Suppressor macrophage treated with lipopolysaccharide for 4 hours (primary cell): ENCODE measurements at places on chromosomes 7 and 10.

- no peak for DNase-seq
These were observed 170.5 kb upstream of the NPSR1 start for GRCh38 chr7:34487391-34488115.

DNA sequence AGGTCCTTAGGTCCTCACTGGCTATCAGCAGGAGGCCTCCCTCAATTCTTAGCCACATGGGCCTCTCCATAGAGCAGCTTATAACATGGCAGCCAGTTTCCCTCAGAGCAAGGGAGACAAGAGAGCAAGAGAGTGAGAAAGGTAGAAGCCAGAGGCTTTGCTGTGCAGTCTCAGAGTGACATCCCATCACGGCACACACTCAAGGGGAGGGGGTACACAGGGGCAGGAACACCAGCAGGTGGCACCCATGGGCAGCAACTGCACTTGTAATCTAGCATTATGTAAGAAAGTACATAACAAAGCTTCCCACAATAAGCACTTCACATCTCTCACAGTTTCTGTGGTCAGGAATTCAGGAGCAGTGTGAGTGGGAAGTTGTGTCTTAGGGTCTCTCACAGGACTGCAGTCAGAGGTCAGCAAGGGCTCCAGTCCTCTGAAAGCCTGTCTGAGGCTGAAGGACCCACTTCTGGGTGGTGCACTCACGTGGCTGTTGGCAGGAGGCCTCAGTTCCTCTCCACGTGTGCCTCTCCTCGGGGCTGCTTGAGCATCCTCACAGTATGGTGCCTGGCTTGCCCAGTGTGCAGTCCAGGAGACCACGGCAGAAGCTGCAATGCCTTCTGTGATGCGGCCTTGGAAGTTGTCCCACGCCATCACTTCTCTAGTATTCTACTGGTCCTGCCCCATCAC is 159.4 kb downstream of the OAT start:
- peak; percentile 18 for DNase-seq

- DNase-seq = no peak
These were observed 264.2 kb downstream of the MAD1L1 start for GRCh38 chr7:1968397-1969111.

GRCh38 chr10:75672111-75672671 is 240.8 kb downstream of the LRMDA start:
- peak; percentile 45 for DNase-seq

DNA sequence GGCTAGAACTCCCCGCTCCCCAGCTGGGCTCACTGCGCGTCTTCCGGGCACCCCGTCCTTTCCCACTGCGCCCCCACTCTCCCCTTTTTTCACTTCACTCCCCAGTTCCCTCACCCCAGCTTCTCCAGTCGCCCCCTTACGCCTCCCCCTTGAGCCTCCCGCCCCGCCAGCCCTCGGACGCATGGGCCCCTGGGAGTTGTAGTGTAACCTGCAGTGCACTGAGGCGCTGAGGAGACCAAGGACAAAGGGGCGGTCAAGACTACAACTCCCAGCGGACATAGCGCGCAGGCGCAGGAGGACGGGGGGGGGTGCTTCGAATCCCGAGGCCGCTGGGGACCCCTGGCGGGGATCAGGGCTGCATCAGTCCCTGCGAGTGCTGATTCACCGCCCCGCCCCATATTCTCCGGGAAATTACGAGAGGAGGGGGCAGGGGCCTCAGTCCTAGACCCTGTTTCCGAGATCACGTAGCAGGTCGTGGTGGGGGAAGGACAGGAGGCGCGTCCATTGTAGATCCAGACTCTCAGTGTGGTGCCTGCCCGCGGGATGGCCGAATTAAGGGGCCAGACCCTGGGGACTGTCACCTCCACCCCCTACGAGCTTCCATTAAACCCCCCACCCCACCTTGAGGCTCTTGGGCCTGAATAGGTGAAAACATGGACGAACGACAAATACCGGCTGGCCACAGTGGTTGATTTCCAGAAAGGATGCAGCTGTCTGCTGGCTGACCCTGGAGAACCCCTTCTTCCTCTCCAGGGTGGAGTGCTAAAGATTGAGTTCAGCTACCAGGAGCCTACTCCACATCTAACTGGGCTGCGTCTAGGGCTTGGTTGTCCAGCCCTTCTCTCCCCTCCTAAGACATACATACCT is 553 bp upstream of the YWHAG start:
- DNase-seq = peak; percentile 98

- DNase-seq = no peak
These were observed 644.4 kb downstream of the KCNMA1 start for GRCh38 chr10:76993213-76993612.

GRCh38 chr10:98570834-98571233 is 124.1 kb upstream of the HPS1 start:
- no peak for DNase-seq

DNA sequence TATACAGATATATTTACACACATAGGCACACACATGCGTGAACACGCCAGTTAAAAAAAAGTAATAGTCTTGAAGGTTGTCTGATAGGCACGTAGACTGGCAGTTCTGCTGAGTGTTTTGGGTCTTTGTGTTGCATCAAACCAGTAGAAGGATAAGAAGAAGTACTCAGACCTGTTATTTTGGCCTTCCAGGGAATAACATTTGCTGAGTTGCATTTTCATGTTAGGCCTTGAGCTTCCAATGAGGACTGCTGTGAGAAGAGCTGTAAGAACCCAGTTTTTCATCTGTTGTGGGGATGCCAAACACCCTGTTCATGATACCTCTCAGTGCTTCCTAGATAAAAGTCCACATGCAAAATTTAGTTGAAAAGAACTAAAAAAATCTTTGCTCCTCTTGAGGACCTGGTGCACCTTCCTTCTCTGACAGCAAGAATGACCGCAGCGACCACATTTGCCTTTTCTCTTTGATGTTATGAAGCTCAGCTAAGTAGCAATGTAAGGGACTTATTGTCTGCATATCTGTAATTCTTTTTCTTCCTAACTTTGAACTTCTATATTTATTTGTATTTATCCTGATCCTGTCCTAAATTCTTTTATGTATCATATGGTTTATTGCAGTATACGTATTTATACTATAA is 27.2 kb downstream of the HIPK2 start:
- DNase-seq = no peak

- peak; percentile 31 for DNase-seq
These were observed 48.4 kb upstream of the SEMA3C start for GRCh38 chr7:80967071-80967916.

DNA sequence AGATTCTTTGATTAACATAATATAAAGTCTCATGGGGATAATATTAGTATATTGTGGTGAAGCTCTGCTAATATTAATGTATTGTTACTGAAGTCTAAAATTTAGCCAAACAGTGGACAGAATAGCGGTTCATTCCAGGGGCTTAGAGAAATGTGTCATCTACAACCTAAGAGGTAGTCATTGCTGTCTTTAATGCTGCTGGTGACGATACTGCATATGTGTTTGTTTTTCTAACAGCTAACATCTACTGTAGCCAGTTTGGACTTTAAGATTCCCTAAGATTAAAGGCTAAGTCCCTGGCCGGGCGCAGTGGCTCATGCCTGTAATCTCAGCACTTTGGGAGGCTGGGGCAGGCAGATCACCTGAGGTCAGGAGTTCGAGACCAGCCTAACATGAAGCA is 102.0 kb upstream of the SAMD8 start:
- DNase-seq = no peak

DNA sequence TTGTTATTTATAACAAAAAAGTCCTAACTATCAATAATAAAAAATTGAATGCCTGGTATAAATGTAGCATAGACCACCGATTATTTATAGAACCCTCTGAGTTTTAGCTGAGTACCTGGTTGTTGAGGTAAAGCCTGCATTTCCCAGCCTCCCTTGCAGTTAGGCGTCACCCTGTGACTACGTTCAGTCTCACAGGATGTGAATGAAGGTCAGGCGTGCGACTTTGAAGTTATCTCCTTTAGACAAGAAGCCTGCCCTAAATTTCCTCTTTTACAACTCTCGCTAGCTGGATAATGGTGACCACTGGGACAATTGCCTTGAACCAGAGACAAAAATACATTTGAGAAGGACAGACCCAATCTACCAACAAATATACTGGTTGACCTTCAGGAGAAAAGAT is 67.5 kb upstream of the TES start:
- no peak for DNase-seq

- no peak for DNase-seq
These were observed 139.9 kb upstream of the ADCY1 start for GRCh38 chr7:45434167-45434784.

DNA sequence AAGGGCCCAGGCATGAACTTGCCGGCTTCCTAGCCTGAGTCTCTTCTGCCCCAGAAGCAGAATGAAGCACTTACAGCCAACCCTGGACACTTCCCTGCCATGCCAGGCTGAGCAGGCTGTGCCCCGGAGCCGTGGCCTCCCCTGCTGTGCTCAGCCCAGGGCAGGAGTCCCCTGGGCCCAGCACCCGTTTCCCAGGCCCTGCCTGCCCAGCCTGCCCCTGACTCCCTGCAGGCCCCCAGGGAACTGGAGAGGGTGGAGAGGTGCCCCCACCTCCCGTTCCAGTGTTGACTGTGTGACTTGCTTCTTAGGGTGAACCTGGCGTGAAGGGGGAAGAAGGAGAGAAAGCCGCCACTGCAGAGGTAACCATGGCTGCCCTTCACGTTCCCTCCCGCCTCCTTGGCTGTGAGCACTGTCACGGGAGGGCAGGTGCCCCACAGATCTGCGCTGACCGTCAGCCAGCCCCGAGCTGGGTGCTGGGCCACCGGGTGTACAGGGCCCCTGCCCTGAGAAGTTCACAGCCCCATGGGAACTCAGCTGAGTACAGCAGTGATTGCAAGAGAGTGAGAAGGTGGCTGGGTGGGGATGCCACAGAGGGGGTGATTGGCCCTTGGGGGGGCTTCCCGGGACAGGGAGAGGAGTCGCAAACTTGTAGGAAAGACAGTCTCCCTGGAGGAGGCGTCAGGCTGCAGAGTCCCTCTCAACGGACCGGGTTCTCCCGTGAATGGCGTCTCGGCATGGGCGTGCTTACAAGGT is 75.9 kb downstream of the MYL10 start:
- no peak for DNase-seq

DNA sequence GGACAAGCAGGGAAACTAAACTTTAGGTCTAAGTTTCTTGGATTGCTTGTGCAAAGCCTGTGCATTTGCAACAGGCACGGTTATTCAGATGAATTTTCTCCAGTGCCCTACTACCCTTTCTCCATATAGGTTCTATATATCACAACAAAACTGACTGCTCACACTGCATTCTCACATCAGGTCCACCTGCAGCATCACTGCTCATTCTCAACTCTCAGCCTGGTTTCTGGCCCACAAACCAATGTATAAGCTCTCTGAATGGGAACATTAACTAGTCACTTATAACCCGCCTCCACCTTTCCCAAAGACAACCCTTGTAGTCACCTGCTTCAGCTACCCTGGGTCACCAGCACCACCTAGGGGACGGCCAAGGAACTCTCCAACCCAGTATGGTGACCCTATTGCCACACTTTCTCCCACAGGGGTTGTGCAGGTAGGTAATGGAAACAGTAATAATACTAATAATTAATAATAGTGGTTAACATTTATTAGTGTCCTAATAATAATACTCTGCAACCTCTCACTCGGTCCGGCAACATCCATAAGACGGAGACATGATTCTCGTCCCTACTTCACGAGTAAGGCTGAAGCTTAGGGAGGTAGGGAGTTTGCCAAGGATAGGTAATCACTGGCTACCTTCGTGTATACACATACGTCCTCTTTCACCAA is 97.3 kb downstream of the CLEC2L start:
- DNase-seq = peak; percentile 35
